ENCODE measurements at places on chromosomes 1 and 21. TPM values are rescaled to one million over a fixed set of nuclear protein-coding genes. Genes with fewer than 3 reads are reported as not detected.
A peak's percentile ranks its signal among the peaks of the same experiment; 100 is the strongest.

Gene KRTAP10-11
- not detected for polyA plus RNA-seq

GRCh38 chr1:61080413-61081143, 1.8 kb upstream of the NFIA start:
- H3K4me3 ChIP-seq, result peak overlapping the region; percentile 62
- peaks cover 61% of the 10 kb centered on the region for H3K4me1 ChIP-seq
- H3K27ac ChIP-seq, result peak overlapping the region; percentile 90
- H3K36me3 ChIP-seq, result no peaks in the 10 kb centered on the region
- peaks cover 32% of the 10 kb centered on the region for H3K27me3 ChIP-seq
- no peak for DNase-seq

DNA sequence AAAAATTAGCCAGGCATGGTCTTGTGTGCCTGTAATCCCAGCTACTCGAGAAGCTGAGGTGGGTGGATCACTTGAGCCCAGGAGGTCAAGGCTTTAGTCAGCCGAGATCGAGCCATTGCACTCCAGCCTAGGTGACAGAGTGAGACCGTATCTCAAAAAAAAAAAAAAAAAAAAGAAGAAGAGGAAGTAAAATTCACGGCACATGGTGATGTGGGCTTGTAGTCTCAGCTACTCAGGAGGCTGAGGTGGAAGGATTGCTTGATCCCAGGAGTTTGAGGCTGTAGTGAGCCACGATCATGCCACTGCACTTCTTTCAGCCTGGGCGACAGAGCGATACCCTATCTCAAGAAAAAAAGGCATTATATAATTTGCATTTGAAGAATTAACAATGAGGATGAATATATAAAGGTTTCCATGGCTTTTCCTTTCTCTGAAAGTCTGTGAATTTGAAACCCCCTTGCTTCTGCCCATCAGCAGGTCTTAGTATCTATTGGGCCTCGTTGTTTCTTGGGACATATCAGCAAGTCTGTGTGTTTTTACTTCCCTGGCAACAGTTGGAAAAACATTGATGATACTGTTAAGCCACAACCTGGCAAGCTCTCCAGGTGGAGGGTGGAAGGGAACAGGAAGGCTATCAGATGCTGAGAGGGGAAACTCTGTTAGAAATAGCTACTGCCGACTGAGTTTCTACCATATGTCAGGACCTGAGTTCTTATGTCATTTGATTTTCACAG, 4.6 kb upstream of the PLA2G2D start:
- H3K27me3 ChIP-seq, result peaks cover 4% of the 10 kb centered on the region
- no peak overlapping the region for H3K4me3 ChIP-seq
- H3K36me3 ChIP-seq, result peaks cover 3% of the 10 kb centered on the region
- no peak overlapping the region for H3K27ac ChIP-seq

Gene AGTRAP
- 319 TPM for polyA plus RNA-seq

GRCh38 chr1:227919906-227920305, 27.8 kb downstream of the WNT9A start:
- no peak overlapping the region for H3K4me3 ChIP-seq
- H3K27ac ChIP-seq, result no peak overlapping the region
- H3K27me3 ChIP-seq, result peaks cover 4% of the 10 kb centered on the region
- DNase-seq, result no peak

DNA sequence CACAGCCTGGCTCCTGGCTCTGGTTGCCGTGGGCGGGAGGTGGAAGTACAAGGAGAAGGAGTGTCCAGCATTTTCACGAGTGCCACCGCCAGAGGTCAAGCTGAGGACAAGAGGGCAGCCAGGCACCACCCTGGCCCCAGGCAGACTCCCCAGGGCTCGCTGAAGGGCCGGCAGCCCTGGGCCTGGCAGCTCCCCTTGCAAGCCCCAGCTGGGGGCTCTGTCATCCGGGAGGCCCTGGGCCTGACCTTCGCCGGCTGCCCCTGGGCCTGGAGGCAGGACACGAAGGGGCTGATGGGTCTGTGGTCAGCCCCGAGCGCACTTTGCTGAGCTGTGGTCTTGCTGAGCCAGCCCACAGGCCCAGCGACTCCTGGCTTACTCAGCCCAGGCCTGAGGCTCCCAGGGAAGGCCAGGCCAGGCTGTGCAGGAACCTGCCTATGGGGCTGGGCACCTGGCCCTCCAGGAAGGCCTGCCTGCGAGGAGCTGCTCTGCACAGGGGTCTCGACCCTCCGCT, 74.8 kb downstream of the MORN1 start:
- H3K4me3 ChIP-seq, result no peak overlapping the region
- peak overlapping the region; percentile 45 for H3K27ac ChIP-seq
- no peaks in the 10 kb centered on the region for H3K36me3 ChIP-seq
- H3K27me3 ChIP-seq, result peaks cover 2% of the 10 kb centered on the region
- no peaks in the 10 kb centered on the region for H3K4me1 ChIP-seq
- DNase-seq, result no peak

Gene LY9
- polyA plus RNA-seq, result 57.2 TPM

GRCh38 chr1:229258757-229259060, 12.2 kb upstream of the RAB4A start:
- H3K4me1 ChIP-seq, result peaks cover 26% of the 10 kb centered on the region
- H3K4me3 ChIP-seq, result peak overlapping the region; percentile 49
- H3K36me3 ChIP-seq, result no peaks in the 10 kb centered on the region
- no peak for DNase-seq
- H3K27ac ChIP-seq, result peak overlapping the region; percentile 49
- peaks cover 2% of the 10 kb centered on the region for H3K27me3 ChIP-seq

- DNase-seq, result no peak
- H3K4me3 ChIP-seq, result no peak overlapping the region
- H3K27ac ChIP-seq, result no peak overlapping the region
These were observed 48.5 kb downstream of the FH start for GRCh38 chr1:241470908-241471590.

DNA sequence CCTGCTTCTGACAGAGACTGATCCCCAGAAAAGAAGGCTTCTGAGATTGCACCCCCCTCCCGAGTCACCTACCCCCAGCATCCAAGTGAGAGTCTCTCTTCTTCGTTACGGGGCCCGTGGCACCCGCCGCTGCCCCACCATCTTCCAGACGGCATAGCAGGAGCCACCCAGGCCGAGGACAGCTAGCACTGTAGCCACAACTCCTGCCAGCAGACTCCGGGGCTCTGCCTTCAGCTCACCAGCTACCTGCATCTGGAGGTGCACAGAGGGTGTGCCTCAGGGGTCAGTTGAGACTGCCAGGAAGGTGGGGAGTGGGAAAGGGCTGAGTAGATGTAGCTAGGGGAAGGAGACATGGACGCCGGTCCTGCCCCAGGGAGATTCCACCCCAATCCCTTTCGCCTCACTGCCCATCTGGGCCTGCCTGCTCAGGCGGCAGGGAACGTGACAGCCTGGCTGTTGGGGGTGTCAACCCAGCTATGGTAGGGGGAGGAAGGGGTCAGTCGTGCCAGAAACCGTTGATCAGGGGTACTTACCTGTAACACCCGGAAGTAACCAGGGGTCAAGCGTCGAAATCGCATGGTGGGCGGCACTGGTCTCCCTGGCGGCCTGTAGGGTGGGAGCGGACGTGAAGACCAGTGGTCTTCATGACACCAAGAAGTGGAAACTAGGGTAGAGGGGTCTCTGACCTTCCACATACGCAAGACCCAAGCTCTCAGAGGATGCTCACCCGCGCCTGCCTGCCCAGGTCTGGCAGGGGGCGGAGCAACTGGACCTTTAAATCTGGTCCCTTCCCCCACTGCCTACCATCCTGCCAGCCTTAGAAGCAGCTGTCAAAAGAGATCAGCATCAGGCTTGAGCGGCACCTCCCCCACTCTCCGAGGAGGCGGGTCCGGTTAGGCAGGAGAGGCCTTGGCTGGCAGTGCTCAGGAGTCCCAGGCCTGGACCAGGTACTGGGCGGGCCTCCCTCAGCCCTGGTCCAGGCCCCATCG, at the start of gene ZNF593OS:
Gene ZNF593OS (minus strand): TSS at position 749 of the 989 bp plus-strand sequence. CDS start 171 bp downstream, at position 578.
- DNase-seq, result no peak
- no peaks in the 10 kb centered on the region for H3K27me3 ChIP-seq
- peak within 1 kb of the TSS; percentile 87 for H3K4me3 ChIP-seq
- no peak within 1 kb of the TSS for H3K27ac ChIP-seq
- H3K4me1 ChIP-seq, result peaks cover 6% of the 10 kb centered on the region
- H3K36me3 ChIP-seq, result no peaks in the 10 kb centered on the region

Gene AGPAT3
- polyA plus RNA-seq, result 9.5 TPM

GRCh38 chr21:15250384-15250783, 185.6 kb upstream of the NRIP1 start:
- no peaks in the 10 kb centered on the region for H3K27me3 ChIP-seq
- no peaks in the 10 kb centered on the region for H3K4me1 ChIP-seq
- H3K27ac ChIP-seq, result no peak overlapping the region

Gene KIF26B
- polyA plus RNA-seq, result 0.39 TPM

- no peak overlapping the region for H3K4me3 ChIP-seq
- H3K4me1 ChIP-seq, result no peaks in the 10 kb centered on the region
- H3K27ac ChIP-seq, result no peak overlapping the region
- no peaks in the 10 kb centered on the region for H3K27me3 ChIP-seq
- DNase-seq, result no peak
These were observed 87.3 kb downstream of the CASZ1 start for GRCh38 chr1:10709165-10709564.

Gene OR2L2
- not detected for polyA plus RNA-seq

Gene EXTL1
- polyA plus RNA-seq, result not detected

DNA sequence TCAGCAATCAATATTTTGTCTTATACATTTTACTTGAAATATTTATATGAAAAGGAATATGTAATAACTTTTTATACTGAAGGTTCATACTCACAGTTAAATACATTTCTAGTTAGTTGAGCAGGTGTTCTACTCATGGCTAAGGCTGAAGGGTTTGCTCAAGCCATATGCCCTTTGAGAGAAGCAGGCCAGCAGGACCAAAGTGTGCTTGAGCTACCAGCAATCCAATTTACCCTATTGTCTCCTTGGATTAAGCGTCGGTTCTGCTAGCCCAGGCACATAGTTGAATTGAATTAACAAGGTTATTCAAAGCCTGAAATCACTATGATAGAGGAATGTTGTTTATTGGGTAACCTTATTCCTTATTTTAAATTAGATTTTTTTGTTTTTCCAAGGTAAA, 151.5 kb upstream of the BACE2 start:
- H3K4me1 ChIP-seq, result no peaks in the 10 kb centered on the region
- DNase-seq, result no peak
- H3K27ac ChIP-seq, result no peak overlapping the region
- no peak overlapping the region for H3K4me3 ChIP-seq

- peaks cover 14% of the 10 kb centered on the region for H3K36me3 ChIP-seq
- H3K4me3 ChIP-seq, result no peak overlapping the region
- H3K4me1 ChIP-seq, result peaks cover 31% of the 10 kb centered on the region
- DNase-seq, result no peak
- peaks cover 7% of the 10 kb centered on the region for H3K27me3 ChIP-seq
These were observed 4.8 kb downstream of the PSMG1 start for GRCh38 chr21:39178421-39178820.

DNA sequence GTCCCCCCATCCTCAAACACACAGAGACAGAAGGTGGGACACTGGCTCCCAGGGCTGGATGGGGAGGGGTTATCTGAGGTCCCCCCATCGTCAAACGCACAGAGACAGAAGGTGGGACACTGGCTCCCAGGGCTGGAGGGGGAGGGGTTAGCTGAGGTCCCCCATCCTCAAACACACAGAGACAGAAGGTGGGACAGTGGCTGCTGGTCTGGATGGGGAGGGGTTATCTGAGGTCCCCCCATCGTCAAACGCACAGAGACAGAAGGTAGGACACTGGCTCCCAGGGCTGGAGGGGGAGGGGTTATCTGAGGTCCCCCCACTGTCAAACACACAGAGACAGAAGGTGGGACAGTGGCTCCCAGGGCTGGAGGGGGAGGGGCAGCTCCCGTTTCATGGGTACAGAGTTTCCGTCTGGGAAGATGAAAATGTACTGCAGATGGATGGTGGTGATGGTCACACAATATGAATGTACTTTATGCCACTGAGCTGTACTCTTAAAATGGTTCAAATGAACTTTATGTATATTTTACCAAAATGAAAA, 69.2 kb downstream of the SCCPDH start:
- no peak overlapping the region for H3K4me3 ChIP-seq
- H3K27ac ChIP-seq, result no peak overlapping the region
- no peaks in the 10 kb centered on the region for H3K36me3 ChIP-seq
- H3K4me1 ChIP-seq, result peaks cover 2% of the 10 kb centered on the region

DNA sequence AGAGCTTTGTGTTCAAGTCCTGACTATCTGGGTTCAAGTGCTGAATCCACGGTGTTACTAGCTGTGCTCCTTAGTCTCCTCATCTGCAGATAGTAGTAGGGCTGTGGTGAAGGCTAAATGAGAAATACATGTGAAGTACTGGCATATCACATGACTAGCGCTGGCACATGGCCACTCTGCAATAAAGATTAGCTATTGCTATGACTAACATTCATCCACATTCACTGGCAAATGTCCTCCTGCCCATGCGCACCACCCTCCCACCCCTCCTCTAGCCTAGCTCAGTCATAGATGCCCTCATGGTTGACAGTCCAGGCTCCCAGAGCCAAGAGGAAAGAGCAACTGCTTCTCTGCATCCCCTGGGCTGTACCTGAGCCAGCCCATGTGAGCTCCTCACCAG, 8.5 kb upstream of the COL8A2 start:
- peaks cover 2% of the 10 kb centered on the region for H3K27me3 ChIP-seq
- H3K4me1 ChIP-seq, result no peaks in the 10 kb centered on the region
- H3K4me3 ChIP-seq, result no peak overlapping the region

DNA sequence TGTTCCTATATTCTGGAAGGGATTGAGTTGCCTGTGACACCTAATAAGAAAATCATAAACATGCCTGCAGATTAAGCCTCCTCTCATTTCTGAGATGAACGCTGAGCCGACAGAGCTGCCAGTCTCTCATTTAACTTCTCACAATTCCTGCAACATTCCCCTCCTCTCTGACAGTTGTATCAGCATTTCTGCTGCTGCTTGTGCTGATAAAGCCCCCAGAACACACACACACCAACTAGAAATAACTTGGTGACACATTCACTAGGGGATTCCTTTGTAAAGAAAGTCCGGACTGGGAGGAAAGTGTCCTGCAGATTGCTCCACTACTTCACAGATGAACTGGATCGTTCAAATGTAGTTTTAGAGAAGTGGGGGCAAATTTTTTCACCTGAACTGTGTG, 437.3 kb downstream of the PLA2G4A start:
- H3K4me3 ChIP-seq, result no peak overlapping the region
- H3K36me3 ChIP-seq, result no peaks in the 10 kb centered on the region
- no peaks in the 10 kb centered on the region for H3K27me3 ChIP-seq
- no peaks in the 10 kb centered on the region for H3K4me1 ChIP-seq
- DNase-seq, result no peak
